ENCODE measurements at places on chromosomes 4 and X. TPM values are rescaled to one million over a fixed set of nuclear protein-coding genes. Genes with fewer than 3 reads are reported as not detected.

EPHA5 gene
- 0.12 TPM for polyA plus RNA-seq

TEX13C gene
- polyA plus RNA-seq, result not detected

DNA sequence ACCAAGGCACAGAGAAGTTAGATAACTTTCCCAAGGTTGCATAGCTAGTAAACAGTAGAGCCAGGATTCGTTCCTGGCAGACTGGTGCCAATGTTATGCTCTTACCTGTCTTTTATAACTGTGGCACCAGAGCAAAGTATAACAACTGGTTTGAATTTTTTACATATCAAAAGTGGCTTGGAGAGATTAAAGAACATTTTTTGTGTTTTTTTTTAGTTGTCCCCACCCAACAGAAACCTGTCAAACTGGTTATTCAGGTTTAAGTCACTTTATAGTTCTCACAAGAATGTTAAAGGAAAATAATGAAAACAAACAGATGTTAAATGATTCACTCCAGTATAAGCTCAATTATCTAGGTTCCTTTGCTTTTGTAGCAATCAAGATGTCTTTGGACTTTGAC is 15.6 kb upstream of the FAM47E start:
- no peak for DNase-seq

- DNase-seq, result no peak
Measured at GRCh38 chrX:49067285-49068120, 6.3 kb downstream of the PRAF2 start.

GRCh38 chr4:106601519-106601918 is 232.9 kb upstream of the GIMD1 start:
- DNase-seq, result no peak

- no peak for DNase-seq
Measured at GRCh38 chr4:88659055-88659889, 38.4 kb downstream of the NAP1L5 start.

- DNase-seq, result no peak
Measured at GRCh38 chr4:47838445-47838844, 578 bp upstream of the CORIN start.

- no peak for DNase-seq
Measured at GRCh38 chr4:140639066-140639465, 70.3 kb upstream of the UCP1 start.

All from left lung (tissue), 14 donors.